ENCODE measurements at places on chromosomes 1 and 21. TPM values are rescaled to one million over a fixed set of nuclear protein-coding genes. Genes with fewer than 3 reads are reported as not detected.

TDRD5 gene
- total RNA-seq = 0.52 TPM

C4BPA gene
- total RNA-seq = 0.87 TPM

PLA2G2D gene
- total RNA-seq = not detected

ISG20L2 gene
- 35.3 TPM for total RNA-seq

CAMTA1 gene
- 76.3 TPM for total RNA-seq

DNA sequence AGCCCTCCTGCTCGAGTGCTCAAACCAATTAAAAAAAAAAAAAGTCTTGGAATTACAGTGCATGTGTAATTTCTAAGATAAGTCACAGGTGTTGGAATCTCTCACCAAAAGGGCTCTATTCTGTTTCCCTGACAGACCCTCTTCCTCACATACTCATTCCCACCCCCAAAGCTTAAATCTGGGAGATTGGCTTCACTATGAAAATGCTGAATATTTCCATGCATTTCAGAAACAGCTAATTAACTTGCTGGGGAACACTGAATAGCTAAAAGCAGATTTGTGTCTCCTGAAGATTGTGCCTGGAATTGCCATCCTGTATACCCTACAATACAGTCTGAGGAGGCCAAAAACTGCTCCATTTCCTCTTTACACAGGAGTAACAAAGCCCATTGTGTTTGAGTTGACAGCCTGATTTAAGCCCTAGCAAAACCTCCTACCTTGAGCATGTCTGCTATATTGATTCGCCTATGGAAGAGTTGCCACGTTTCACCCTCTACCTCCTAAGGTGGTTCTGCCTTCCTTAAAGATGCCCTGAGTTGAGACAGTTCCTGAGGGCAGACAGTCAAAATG lies 1.4 kb upstream of the PIK3R3 start:
- no peak for DNase-seq

GRCh38 chr1:229029879-229030235 lies 241.1 kb upstream of the RAB4A start:
- no peak for DNase-seq

- DNase-seq = no peak
Measured at GRCh38 chr21:33945652-33946270, 30.2 kb upstream of the ATP5PO start.

GRCh38 chr21:15015622-15016471 lies 49.0 kb downstream of the NRIP1 start:
- no peak for DNase-seq

GRCh38 chr1:115251340-115251748 lies 86.7 kb downstream of the NGF start:
- no peak for DNase-seq

- no peak for DNase-seq
Measured at GRCh38 chr21:25369524-25370300, 237.6 kb downstream of the MRPL39 start.

GRCh38 chr1:163876546-163876945 lies 554.8 kb downstream of the NUF2 start:
- DNase-seq = no peak

Data from type B pancreatic cell (in vitro differentiated cells).